ENCODE measurements at places on chromosomes 1 and 21. TPM values are rescaled to one million over a fixed set of nuclear protein-coding genes. Genes with fewer than 3 reads are reported as not detected.
A peak's percentile ranks its signal among the peaks of the same experiment; 100 is the strongest.

DNA sequence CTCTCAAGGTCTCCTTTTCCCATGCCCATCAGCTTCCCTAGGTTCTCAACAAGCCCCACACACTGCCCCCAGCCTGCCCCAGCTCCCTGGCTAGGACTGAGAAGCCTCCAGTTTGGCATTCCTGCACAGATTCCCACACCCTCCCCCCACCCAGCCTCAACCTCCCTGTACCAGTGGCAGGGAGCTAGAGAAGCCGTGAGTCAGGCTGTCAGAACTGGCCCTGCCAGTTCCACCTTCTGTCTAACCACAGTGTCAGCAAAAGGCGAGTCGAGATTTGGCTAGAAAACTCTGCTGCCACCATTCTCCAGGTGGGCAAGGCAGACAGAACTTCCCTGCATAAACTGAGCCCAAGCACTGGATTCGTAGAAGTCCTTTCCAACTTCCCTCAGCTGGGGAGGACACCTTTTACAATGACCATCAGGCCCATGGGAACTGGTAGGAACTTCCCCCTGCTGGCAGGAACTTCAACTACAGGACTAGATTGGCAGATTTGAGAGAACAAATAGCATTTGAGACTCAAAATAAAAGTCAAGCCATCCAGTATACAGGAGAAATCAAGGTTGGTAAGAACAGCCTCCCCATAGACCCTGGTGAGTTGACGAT, 31.0 kb downstream of the TNNT2 start:
- no peak for DNase-seq

DNA sequence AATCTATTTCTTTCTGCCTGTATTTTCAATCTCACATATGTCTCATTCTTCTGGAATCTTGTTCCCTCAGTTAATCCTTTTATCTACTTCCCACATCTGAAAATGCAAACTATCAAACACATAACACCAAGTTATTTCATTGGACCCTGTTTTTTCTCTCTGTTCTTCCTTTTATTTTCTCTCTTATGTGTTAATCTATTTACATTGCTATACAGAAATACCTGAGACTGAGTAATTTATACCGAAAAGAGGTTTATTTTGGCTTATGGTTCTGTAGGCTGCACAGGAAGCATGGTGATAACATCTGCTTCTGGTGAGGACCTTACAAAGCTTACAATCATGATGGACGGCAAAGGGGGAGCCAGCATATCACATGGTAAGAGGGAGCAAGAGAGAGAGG, 247.6 kb downstream of the TGFB2 start:
- no peak for DNase-seq

- DNase-seq: peak; percentile 46
Measured at GRCh38 chr1:147541672-147542568, 619 bp downstream of the BCL9 start.

GRCh38 chr1:172107316-172107975, 266.1 kb downstream of the DNM3 start:
- DNase-seq: no peak

DNA sequence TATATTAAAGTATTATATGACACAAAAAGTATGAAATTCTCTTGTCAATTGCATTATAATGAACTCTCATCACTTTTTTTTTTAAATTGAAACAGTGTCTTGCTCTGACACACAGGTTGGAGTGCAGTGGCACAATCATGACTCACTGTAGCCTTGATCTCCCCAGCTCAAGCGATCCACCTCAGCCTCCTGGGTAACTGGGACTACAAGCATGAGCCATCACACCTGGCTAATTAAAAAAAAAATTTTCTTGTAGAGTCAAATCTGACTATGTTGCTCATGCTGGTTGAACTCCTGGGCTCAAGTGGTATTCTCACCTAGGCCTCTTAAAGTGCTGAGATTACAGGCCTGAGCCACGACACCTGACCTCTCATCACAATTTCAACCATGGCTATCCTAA, 259.3 kb downstream of the S1PR1 start:
- no peak for DNase-seq

DNA sequence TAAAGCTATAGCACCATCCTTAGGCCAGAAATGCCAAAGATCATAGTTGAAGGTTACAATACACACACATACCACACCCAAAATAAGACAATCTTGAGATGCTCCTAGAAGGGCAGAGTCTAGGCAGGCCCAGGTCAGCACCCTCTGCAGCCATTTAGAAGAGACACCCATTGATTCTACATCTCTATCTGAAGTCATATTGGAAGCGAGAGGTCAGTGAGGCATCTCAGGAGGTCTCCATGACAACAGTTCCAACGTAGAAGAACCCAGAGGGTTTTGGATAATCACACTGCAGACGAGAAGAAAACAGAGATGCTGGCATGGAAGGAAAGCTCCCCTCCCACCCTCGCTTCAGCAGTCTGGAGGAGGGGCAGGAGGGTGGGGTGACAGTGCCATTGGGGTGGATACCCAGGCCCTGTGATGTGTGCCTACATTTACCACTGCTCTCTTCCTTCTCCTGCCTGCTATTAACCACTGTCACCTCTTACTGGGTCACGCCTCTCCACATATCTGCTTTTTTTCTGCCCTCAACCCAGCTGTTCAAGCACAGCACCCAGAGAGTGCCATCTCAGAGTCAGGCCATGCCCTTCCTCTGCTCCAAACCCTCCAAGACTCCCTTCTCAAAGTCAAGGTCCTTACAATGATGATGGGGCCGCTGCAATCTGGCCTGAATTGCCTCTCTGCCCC, 6.2 kb downstream of the TMCO4 start:
- DNase-seq: no peak

- DNase-seq: no peak
Measured at GRCh38 chr1:69523461-69523860, 44.3 kb upstream of the LRRC7 start.

DNA sequence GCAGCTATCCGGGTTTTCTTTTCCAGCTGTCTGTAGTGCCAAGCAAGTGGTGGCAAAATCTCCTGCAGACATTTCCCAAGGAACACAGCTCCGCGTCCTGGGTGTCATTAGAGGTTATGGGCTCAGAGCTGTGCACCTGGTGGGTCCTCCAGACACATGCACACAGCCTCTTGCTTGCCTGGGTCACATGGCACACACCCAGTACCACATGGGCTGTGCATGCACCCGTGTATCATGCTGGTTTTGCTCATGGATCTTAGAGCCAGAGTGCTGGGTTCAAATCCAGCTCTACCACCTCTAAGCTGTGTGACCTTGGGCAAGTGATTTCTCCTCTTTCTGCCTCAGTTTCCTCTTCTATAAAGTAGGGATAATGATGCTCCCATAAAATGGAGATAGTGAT, 61.7 kb downstream of the ALPL start:
- no peak for DNase-seq

GRCh38 chr1:171780583-171781175, 781 bp upstream of the METTL13 start:
- DNase-seq: no peak

DNA sequence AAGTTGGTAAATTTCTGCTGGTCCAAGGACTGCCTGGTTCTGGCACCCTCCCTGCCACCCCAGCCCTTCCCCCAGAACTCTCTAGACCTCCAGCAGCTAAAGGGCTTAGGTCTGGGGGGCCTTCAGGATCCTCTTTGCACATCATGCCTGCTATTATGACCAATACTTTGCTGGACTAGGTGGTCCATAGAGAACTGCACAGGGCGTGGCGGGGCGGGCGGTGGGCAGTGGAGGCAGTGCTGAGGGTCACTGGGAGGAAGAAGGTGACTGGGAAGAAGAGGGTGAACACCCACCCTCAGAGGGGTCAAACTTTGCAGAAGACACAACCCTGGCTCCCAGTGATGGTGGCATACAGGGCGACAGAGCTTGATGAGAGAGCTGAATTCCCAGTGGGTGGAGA, 18.2 kb downstream of the CDK18 start:
- no peak for DNase-seq

DNA sequence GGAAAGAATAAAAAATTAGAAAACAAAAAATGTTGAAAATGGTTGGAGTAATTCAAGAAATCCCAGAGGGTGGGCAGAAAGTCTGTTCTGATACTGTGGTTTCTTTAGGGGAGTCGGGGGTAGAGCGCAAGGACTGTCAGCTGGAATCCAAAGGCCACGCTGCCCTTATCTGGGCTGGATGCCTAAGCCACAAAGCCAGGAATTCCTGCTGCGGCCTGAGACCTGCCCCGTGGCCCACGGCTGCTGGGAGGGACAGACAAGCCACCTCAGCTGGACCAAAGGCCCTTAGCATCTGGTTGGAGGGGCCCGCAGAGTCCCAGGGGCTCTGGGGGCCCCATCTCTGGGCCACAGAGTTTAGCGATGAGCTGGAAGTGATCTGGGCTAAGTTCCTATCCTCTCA, 60.2 kb downstream of the DMRTB1 start:
- DNase-seq: no peak

- DNase-seq: no peak
Measured at GRCh38 chr1:9100471-9101043, 28.3 kb downstream of the GPR157 start.

DNA sequence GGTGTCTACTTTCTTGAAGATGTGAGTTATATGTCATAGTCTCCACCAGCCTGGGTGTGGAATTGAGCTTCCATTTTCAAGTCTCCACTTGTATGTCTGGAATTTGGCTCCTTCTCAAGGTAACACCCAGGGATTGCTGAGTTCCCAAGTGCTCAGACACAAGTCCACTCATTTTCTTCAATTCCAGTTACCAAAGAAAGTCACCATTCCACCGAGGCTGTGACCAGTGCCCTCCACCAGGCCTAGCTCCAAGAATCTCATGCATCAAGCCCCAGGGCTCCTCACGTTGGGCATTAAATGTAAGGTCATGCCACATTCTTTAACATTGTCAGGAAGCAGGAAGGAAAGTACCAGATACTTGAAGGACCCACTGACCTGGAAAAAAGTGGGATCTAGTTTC, 2.4 kb upstream of the RAB4A start:
- no peak for DNase-seq

- no peak for DNase-seq
Measured at GRCh38 chr21:45161038-45161945, 86.9 kb downstream of the ADARB1 start.

GRCh38 chr1:115890580-115890979, 49.7 kb upstream of the NHLH2 start:
- no peak for DNase-seq

GRCh38 chr1:186845576-186846210, 16.9 kb downstream of the PLA2G4A start:
- no peak for DNase-seq

Gene FMO3
- total RNA-seq: 0.61 TPM

Gene GPX7
- 3.3 TPM for total RNA-seq

Gene ECM1
- 6.6 TPM for total RNA-seq

Gene CCDC28B
- 15.3 TPM for total RNA-seq

Gene FOXO6
- total RNA-seq: 1.8 TPM

Gene VWA5B1
- not detected for total RNA-seq

Gene ANKRD34A
- 1.0 TPM for total RNA-seq

Gene PCBP3
- 1.00 TPM for total RNA-seq
